ENCODE measurements at places on chromosomes 5 and 9.
A peak's percentile ranks its signal among the peaks of the same experiment; 100 is the strongest.

GRCh38 chr5:139100825-139101224, 97.3 kb downstream of the SIL1 start:
- peak; percentile 52 for DNase-seq

- DNase-seq: no peak
Measured at GRCh38 chr5:172446336-172447051, 7.8 kb downstream of the SH3PXD2B start.

GRCh38 chr9:77488439-77489126, 159.5 kb downstream of the GNA14 start:
- no peak for DNase-seq

GRCh38 chr9:7209990-7210389, 452.2 kb downstream of the KDM4C start:
- DNase-seq: no peak

DNA sequence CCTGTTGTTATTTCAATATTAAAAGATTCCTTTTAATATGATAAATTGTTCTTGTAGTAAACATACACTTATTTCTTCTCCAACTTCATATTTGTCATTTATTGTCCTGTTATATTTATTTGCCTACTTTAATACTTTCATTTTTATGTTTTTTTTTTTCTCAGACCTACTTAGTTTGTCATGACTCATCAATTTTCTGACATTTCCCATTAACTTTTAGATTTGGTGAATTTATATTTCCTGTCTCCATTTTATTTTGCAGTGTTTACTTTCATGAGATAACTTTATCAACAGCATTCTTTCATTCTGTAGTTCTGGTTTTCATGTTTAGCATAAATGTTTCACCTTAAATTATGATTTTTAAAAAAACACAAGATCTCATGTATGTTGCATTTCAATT, 788.7 kb downstream of the EFNA5 start:
- DNase-seq: no peak

GRCh38 chr5:30804739-30805505, 388.6 kb upstream of the CDH6 start:
- peak; percentile 76 for DNase-seq

GRCh38 chr9:92094655-92095054, 20.6 kb downstream of the SPTLC1 start:
- peak; percentile 32 for DNase-seq

DNA sequence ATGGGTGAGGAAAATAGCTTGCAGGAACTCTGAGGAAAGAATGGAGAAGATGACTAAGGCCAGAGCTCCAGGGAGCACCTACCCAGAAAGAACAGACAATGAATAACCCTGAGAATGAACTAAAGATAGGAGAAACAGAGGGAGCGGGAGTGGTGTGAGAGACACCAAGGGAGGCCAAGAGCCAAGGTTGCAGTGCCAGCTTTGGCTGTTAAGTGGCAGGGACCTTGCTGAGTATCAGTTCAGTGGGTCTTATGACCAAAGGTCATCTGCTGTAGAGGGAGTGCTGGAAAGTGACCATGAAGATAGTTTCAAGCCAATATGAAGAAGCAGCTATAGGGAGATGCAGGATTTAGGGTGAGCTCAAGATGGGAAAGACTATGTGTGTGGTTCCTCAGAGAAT, 16.7 kb downstream of the P4HA2 start:
- no peak for DNase-seq

- DNase-seq: peak; percentile 55
Measured at GRCh38 chr9:113511856-113512761, 48.6 kb downstream of the RGS3 start.

- no peak for DNase-seq
Measured at GRCh38 chr5:77033338-77033737, 3.1 kb downstream of the AGGF1 start.

DNA sequence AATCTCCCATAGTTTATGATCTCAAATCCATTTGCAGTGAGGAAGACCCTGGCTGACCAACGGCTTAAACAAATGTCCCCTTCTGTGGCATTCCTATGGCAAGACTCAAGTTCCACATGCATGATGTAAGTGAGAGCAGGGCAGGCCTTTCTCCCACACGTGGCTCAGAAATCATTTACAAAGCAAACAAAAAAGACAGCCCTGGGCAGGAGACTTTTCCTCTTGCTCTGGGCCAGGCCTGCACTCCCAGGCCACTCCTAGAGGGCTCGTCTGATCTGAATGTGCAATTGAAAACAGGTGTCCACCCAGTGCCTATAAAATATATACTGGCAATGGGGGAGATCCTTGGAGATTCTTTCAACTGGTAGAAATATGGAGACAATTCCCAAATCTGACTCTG, 123.1 kb downstream of the DMRT2 start:
- no peak for DNase-seq

GRCh38 chr5:96283589-96283988, 149.5 kb downstream of the PCSK1 start:
- DNase-seq: no peak

- no peak for DNase-seq
Measured at GRCh38 chr9:101902051-101902450, 163.6 kb upstream of the GRIN3A start.

GRCh38 chr5:14182761-14183160, 39.6 kb downstream of the TRIO start:
- no peak for DNase-seq

GRCh38 chr5:81609810-81610375, 141.0 kb downstream of the SSBP2 start:
- no peak for DNase-seq

- no peak for DNase-seq
Measured at GRCh38 chr5:160452795-160453194, 31.1 kb downstream of the PTTG1 start.

DNA sequence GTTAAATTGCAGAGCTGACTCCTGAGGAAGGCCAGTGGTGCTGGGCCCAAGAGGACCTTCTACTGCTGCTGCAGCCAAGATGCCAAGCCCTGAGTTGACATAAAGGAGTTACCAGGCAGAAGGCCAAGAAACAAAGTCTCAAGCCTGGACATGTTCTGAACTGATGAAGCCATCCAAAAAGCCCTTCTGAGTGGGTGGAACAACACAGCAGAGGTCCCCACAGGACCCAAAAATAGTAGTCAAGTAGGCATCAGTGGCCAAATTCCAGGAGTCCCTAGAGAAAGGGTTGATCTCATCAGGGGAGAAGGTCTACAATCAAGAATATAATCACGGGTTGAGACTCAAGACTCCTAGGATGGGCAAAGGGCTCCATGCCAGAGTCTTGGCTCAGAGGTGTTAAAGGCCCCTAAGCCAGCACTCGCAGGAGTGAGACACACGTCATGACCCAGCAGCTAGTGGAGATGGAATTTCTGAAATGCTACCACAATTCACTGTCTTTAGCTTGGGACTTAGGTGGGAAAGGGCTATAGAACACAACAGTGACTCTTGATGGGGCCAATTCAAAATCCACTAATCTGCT, 119.7 kb downstream of the FANCC start:
- peak; percentile 74 for DNase-seq

GRCh38 chr5:126801174-126801991, 24.4 kb downstream of the LMNB1 start:
- no peak for DNase-seq

DNA sequence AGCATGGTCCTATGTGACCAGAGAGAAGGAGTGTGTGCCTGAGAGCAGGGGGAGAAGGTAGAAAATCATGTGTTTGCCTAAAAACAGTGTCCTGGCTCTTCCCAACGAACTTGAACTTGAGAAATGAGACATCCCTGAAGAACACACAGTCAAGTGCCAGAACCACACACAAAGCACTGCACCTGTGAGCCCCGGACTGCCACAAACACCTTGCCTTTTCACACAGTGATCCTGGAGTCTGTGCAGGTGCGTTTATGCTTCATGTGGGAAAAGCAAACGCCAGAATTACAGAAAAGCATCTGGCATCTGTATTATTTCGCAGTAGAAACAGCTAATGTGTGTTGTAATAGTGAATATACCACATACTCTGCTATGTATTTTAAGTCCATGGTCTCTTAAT, 9.3 kb downstream of the CTNND2 start:
- no peak for DNase-seq

DNA sequence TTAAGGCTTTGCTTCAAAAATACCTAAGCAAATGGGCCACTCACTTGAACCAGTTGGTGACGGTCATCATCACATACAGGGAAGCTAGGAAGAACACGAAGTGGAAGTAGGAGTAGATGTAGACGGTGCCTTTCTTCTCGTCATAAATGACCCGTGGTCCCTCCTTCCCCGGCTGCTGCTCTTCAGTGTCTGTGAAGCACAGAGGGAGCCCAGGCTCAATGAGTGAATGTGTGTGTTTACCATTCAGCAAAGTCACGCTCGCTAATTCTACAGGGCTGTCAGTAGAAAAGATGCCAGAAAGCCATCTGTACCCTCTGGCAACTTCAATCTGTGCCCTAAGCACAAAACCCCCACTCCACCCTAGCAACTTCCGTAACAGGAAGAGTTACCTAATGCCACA, 109.8 kb downstream of the SERINC5 start:
- no peak for DNase-seq

- DNase-seq: no peak
Measured at GRCh38 chr9:126692759-126693427, 79.2 kb downstream of the LMX1B start.

- peak; percentile 66 for DNase-seq
Measured at GRCh38 chr9:94472806-94473360, 82.0 kb upstream of the PCAT7 start.

DNA sequence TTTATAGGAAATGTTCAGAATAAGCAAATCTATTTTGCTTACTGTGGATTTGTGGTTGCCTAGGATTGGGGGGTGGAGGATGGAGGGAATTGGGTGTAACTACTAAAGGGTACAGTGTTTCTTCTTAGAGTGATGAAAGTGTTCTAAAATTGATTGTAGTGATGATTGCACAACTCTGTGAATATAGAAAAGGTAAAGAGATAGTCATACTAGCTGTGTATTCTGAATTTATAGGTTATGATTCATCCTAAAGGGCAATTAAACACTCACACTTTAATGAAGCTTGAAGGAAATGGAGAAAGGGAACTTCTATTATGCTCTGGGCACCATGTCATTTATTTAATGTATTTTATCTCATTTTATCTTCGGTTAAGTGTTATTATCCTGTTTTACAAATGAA, 9.9 kb downstream of the TXNDC8 start:
- no peak for DNase-seq

GRCh38 chr5:11477786-11478185, 426.5 kb downstream of the CTNND2 start:
- DNase-seq: no peak

GRCh38 chr5:27038476-27038875, at the start of gene CDH9:
CDH9 (minus strand) TSS chr5:27038586; CDS start chr5:26988333, 50,253 bp downstream.
- DNase-seq: no peak

DNA sequence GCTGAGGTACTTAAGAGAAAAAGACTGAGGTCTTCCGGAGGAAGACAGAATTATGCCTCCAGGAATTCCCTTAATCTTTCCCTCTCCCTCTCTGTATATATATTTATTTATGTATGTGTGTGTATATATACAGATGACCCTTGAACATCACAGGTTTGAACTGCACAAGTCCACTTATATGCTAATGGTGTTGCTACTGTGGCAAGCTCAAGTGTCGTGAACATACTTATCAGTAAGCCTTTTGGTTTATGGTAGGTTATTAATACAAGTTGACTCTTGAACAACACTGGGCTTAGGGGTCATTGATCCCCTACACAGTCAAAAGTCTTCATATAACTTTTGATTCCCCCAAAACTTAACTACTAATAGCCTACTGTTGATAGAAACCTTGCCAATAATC, 106.8 kb downstream of the NUDT12 start:
- no peak for DNase-seq

DNA sequence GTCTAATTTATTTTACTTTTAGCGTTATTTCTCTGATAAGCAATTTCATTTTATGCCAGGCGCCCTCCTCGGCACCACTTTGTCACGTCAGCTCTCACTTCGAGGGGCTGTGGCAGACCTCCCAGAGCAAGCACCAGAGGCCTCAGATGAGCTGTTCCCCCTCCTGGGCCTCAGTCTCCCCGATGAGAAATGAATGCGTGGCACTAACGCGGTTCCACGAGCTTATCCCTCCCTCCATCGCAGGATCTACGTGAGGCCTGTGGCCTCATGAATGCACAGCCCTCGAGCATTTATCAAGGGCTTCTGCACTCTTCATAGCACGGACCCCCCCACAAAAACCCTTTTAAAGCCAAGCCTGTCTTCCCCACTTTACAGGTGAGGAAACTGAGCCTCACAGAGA, 205.2 kb downstream of the CDK5RAP2 start:
- DNase-seq: no peak

- DNase-seq: no peak
Measured at GRCh38 chr5:165143741-165144140, 1638.3 kb downstream of the MAT2B start.

- no peak for DNase-seq
Measured at GRCh38 chr9:82808478-82808877, 254.5 kb downstream of the RASEF start.

DNA sequence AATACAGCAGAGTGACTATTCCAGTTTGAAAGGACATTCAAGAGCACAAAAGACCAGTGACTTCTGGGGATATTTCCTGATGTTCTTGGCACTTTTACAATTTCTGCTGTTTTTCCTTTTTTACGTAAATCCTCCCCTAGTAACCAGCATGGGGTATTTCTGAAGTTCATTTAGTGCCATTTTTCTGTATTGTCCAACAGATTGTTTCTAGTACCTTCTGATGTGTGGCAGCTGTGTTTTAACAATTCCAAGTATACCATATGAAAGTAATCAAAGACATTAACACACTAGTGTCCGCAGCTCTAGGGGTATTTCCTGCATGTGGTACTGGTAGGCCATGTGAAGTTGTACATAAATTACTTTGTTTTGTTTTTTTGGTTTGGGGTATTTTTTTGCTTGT, 53.0 kb upstream of the SMARCA2 start:
- no peak for DNase-seq

DNA sequence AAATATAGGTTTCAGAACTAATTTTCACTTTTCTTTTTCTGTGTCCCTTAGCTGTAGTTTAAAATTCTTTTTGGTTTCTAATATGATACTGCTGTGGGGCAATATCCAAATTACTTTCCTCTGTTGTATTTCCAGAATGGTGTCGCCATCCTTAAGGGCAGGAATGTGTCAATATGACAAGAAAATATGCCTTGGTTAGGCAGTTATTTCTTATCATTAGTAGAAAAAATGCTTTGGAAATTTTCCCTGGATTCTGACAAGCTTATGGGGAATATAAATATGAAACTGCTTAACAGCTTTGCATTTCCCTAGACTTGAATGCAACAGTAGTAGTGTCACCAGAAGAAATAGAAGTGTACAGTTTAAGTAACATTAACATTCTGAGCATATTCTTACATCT, 29.4 kb downstream of the ANKRD34B start:
- no peak for DNase-seq

DNA sequence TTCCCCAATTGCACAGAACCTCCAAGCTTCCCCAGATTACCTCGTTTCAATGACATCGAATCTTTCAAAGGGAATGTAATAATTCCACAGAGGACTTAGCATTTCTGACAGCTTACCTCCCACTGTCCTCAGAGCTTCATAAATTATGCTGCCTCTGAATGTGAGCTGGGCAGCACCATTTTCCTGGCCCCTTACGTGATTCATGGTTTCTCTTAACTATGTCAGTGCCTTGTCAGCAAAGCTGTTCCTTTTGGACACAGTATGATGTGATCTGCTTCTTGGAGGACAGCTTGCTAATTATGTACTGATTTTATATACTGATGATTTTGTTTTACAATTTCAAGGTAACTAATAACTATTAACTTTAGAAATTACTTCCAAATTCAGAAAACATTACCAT, 27.7 kb upstream of the SSBP2 start:
- DNase-seq: no peak
